ENCODE measurements at places on chromosomes 4 and X. TPM values are rescaled to one million over a fixed set of nuclear protein-coding genes. Genes with fewer than 3 reads are reported as not detected.

Gene MCF2
- total RNA-seq, result 0.09 TPM

Gene CYBB
- total RNA-seq, result 13.6 TPM

Gene ELK1
- total RNA-seq, result 35.3 TPM

Gene RS1
- total RNA-seq, result not detected

Gene SMIM10
- 4.7 TPM for total RNA-seq

Gene TMPRSS11F
- total RNA-seq, result not detected

Gene SLC10A6
- total RNA-seq, result 2.0 TPM

Gene ITIH6
- not detected for total RNA-seq

Gene FGFR3
- total RNA-seq, result 4.4 TPM

Gene EGF
- total RNA-seq, result 9.7 TPM

Gene PRR32
- total RNA-seq, result not detected

Gene LIMCH1
- 182 TPM for total RNA-seq

DNA sequence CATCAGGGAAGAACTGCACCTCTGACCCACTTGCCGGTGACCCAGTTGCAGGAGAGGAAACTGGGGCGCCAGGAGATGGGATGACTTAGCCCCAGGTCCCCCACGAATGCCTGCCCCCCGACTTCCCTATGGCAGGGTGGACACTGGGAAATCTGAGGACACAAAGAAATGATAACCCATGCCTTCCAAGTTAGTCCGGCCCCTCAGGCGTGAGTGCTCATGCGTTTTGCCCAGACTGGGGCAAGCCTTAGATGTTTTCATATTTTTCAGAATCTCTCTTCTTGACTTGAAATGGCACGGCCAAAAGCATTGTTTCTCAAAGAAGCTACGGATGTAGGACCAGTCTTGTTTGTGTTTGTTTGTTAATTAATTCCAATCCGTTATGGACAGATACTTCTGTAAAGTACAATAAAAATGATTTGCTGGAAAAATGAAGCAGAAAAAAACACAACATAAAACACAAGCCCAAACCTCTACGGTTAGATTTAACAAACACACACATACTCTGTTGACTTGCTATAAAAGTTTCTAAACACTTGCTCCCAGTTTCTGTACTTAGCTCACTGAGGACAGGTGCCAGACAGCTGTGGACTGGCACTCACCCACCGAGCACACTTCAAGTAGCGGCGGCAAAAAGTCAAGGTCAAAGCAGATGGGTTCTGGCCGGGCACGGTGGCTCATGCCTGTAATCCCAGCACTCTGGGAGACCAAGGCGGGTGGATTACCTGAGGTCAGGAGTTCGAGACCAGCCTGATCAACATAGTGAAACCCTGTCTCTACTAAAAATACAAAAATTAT, 341.5 kb downstream of the BCOR start:
- peak overlapping the region; percentile 74 for H3K27ac ChIP-seq
- no peak overlapping the region for H3K4me3 ChIP-seq
- H3K27me3 ChIP-seq, result peaks cover 9% of the 10 kb centered on the region
- H3K4me1 ChIP-seq, result peaks cover 3% of the 10 kb centered on the region
- no peak for DNase-seq
- H3K36me3 ChIP-seq, result no peaks in the 10 kb centered on the region

DNA sequence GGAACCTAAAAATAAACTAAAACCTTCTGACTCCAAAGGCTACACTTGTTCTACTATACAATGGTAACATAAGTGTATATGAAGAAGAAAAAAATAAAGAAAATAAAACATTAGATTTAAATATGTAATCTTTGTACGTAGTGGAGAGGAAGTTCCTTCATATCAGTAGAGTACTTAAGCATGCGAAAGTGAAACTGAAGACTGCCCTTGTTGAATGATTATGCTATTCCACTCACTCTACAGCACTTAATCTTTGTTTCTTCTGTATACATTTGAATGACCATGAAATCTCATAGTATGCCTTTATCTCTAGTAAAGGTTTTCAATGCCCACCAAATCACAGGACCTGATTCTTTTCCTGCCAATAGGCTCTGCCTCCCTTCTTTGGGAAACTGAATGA, 78.9 kb downstream of the NDST3 start:
- no peak overlapping the region for H3K27ac ChIP-seq
- H3K4me1 ChIP-seq, result no peaks in the 10 kb centered on the region
- H3K4me3 ChIP-seq, result no peak overlapping the region
- no peaks in the 10 kb centered on the region for H3K36me3 ChIP-seq
- no peak for DNase-seq

DNA sequence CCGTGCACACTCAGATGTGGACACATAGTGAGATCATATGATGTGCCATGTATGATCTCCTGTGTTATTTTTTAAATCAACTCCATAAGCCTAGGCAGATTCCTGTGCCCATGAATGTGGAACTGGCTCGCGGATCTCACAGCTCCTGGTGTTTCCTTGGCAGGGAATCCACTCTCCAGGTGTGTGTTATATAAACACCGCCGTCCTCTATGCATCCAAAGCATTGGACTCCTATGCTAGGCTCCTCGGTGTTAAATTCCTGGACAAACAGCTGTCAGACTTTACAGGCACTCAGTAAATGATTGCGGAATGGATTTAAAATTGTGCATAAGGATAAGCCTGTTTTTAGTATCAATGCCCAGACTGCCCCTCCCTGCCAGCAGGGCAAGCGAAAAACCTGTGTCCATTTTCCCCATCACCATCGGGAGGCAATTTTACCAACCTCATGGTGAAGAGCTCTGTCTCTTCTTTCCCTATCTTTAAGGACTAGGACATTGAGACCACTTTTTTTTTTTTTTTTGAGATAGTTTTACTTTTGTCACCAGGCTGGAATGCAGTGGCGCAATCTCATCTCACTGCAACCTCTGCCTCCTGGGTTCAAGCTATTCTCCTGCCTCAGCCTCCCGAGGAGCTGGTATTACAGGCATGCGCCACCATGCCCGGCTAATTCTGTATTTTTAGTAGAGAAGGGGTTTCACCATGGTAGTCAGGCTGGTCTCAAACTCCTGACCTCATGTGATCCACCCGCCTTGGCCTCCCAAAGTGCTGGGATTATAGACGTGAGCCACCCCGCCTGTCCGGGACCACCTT, 23.6 kb upstream of the GPR78 start:
- DNase-seq, result no peak
- peaks cover 2% of the 10 kb centered on the region for H3K27me3 ChIP-seq
- H3K4me3 ChIP-seq, result no peak overlapping the region
- no peaks in the 10 kb centered on the region for H3K36me3 ChIP-seq
- H3K27ac ChIP-seq, result no peak overlapping the region
- no peaks in the 10 kb centered on the region for H3K4me1 ChIP-seq

DNA sequence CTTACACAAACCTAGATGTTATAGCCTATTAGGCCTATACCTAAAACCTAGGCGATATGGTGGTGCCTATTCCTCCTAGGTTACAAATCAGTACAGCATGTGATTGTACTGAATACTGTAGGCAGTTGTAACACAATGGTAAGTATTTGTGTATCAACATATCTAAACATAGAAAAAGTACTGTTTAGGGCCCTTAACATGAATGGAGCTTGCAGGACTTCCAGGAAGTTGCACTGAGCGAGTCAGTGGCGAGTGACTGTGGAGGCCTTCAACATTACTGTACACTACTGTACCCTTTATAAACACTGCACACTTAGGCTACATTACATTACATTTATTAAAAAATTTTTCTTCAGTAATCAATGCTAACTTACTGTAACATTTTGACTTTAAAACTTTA, 37.8 kb downstream of the WWC2 start:
- H3K27me3 ChIP-seq, result no peaks in the 10 kb centered on the region
- no peak for DNase-seq
- H3K27ac ChIP-seq, result no peak overlapping the region
- H3K36me3 ChIP-seq, result no peaks in the 10 kb centered on the region

- no peaks in the 10 kb centered on the region for H3K36me3 ChIP-seq
- no peak overlapping the region for H3K4me3 ChIP-seq
- peak; percentile 9 for DNase-seq
- H3K27me3 ChIP-seq, result no peaks in the 10 kb centered on the region
- H3K4me1 ChIP-seq, result no peaks in the 10 kb centered on the region
- no peak overlapping the region for H3K27ac ChIP-seq
These were observed 5.6 kb upstream of the PCGF3 start for GRCh38 chr4:699816-700580.

- H3K27me3 ChIP-seq, result no peaks in the 10 kb centered on the region
- H3K36me3 ChIP-seq, result no peaks in the 10 kb centered on the region
- no peak overlapping the region for H3K4me3 ChIP-seq
- no peak for DNase-seq
- H3K4me1 ChIP-seq, result no peaks in the 10 kb centered on the region
These were observed 886.5 kb downstream of the CENPC start for GRCh38 chr4:66658809-66659208.

DNA sequence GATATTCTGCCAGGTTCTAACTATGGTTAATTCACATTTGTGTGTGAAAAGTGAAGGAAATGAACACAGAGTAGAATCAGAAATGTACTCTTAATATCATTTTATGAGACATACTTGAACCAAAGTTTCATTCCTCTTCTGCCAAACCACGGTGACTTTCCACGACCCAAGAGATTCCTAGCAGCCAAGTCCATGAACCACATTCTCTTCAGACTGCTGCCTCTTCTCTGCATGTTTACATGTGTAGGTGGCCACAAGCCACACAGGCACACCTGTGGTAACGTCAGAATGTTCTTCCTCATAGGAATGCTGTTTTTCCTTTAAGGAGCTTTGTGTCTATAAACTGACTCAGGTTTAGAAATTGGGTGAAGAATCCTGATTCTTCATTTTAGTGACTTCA, 1411.2 kb downstream of the RAPGEF2 start:
- H3K4me3 ChIP-seq, result no peak overlapping the region
- H3K27me3 ChIP-seq, result no peaks in the 10 kb centered on the region
- no peak for DNase-seq
- H3K36me3 ChIP-seq, result no peaks in the 10 kb centered on the region
- no peak overlapping the region for H3K27ac ChIP-seq

GRCh38 chr4:47930971-47931804, 16.8 kb upstream of the NFXL1 start:
- no peaks in the 10 kb centered on the region for H3K4me1 ChIP-seq
- H3K4me3 ChIP-seq, result no peak overlapping the region
- no peak for DNase-seq
- H3K36me3 ChIP-seq, result no peaks in the 10 kb centered on the region
- no peaks in the 10 kb centered on the region for H3K27me3 ChIP-seq

- no peak for DNase-seq
- no peaks in the 10 kb centered on the region for H3K27me3 ChIP-seq
- no peaks in the 10 kb centered on the region for H3K36me3 ChIP-seq
These were observed 33.9 kb downstream of the PDK3 start for GRCh38 chrX:24498975-24499374.

- H3K27me3 ChIP-seq, result no peaks in the 10 kb centered on the region
- no peak for DNase-seq
- no peaks in the 10 kb centered on the region for H3K4me1 ChIP-seq
- no peaks in the 10 kb centered on the region for H3K36me3 ChIP-seq
- no peak overlapping the region for H3K4me3 ChIP-seq
- no peak overlapping the region for H3K27ac ChIP-seq
These were observed 60.0 kb upstream of the TEX13D start for GRCh38 chrX:124272370-124272982.

GRCh38 chrX:131812847-131813825, 210.0 kb upstream of the STK26 start:
- no peaks in the 10 kb centered on the region for H3K36me3 ChIP-seq
- peak overlapping the region; percentile 82 for H3K27ac ChIP-seq
- H3K4me3 ChIP-seq, result peak overlapping the region; percentile 50
- peak; percentile 60 for DNase-seq
- H3K27me3 ChIP-seq, result no peaks in the 10 kb centered on the region
- H3K4me1 ChIP-seq, result no peaks in the 10 kb centered on the region

DNA sequence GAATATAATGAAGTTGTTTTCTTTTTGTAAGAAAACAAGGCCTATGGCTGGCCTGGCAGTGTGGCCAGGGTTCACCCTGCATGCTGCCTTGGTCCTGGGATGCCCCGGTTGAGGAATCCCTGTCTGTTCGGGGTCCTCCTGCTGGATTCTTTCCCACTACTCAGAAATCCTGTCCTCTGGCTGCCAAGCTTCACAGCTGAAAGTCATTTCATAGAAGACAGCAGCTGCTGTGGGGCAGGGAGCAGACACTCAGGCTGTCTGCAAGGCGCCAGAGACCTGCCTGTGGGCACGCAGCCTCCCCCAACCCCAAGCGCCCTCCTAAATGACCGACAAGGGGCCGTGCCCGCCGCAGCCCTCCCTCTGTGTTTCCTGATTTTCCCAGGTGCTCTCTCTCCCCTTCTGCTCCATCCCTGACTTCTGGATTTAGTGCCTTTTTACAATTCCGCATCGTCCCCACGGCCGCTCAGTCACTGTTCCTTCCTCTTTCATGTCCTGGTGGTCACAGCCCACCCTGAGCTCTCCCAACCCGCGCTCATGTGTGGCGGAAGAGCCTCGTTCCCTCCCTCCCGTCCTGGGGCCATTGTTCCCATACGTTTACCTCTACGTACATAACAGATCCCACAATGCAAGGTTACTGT, 27.5 kb downstream of the ZFYVE28 start:
- H3K27ac ChIP-seq, result no peak overlapping the region
- DNase-seq, result no peak
- no peaks in the 10 kb centered on the region for H3K36me3 ChIP-seq
- no peaks in the 10 kb centered on the region for H3K4me1 ChIP-seq
- H3K4me3 ChIP-seq, result no peak overlapping the region
- no peaks in the 10 kb centered on the region for H3K27me3 ChIP-seq

DNA sequence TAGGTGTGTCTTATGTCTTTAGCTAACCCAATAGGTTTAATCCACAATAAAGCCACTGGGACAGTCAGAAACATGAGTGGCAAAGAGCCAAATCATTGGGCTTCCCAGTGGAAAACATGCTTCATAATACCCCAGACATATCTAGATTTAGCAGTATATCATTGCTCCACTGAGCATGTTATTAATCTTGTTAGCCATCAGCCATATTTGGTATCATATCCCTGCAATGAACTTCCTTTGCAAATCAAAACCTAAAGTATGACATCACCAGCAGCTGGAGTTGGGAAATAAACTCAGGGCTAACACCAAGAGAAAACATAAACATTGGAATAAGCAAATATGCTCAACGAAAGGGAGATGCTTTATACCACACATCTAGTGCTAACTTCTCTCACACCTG, 280.8 kb upstream of the NOCT start:
- no peaks in the 10 kb centered on the region for H3K27me3 ChIP-seq
- DNase-seq, result no peak
- peaks cover 4% of the 10 kb centered on the region for H3K4me1 ChIP-seq
- H3K36me3 ChIP-seq, result no peaks in the 10 kb centered on the region
- no peak overlapping the region for H3K27ac ChIP-seq

GRCh38 chr4:19239565-19239964, 1012.1 kb upstream of the SLIT2 start:
- no peak overlapping the region for H3K27ac ChIP-seq
- DNase-seq, result no peak
- H3K27me3 ChIP-seq, result no peaks in the 10 kb centered on the region

DNA sequence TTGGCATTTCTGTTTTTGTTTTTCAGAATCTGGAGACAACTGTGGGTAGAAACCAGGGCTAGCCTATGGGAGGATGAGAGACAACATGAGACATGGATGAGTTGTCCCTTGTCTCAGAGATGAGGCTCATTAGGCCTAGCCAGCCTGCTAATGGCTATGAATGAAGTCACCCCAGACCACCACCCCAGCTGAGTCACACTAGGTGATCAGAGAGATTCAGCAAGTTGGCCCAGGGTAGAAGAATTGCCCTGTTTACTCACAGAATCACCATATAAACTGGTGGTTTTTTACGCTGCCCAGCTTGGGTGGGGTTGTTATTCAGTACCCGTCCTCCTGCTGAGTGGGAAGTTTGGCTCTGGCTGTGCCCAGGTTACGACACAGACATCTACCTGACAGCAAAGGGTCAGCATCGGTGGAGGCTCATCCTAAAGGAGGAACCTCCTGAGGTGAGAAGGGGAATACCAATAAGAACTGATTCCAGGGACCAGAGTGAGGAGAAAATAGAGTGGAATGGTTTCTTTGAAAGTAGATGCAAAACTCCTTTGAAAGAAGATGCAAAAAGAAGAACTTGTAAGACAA, 17.2 kb upstream of the ARSJ start:
- no peak overlapping the region for H3K27ac ChIP-seq
- no peak for DNase-seq
- no peaks in the 10 kb centered on the region for H3K4me1 ChIP-seq
- no peaks in the 10 kb centered on the region for H3K27me3 ChIP-seq
- no peaks in the 10 kb centered on the region for H3K36me3 ChIP-seq

Data from heart left ventricle (tissue), 16 donors.